ENCODE measurements at places on chromosomes 12 and 14. TPM values are rescaled to one million over a fixed set of nuclear protein-coding genes. Genes with fewer than 3 reads are reported as not detected.

DNA sequence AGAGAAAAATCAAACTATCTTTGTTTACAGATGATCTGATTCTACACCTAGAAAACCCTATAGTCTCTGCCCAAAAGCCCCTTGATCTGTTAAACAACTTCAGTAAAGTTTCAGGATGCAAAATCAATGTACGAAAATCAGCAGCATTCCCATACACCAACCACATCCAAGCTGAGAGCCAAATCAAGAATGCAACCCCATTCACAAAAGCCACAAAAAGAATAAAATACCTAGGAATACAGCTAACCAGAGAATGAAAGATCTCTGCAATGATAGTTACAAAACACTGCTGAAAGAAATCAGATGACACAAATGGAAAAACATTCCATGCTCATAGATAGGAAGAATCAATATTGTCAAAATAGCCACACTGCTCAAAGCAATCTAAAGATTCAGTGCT lies 265.7 kb downstream of the AEBP2 start:
- no peak for DNase-seq

DNA sequence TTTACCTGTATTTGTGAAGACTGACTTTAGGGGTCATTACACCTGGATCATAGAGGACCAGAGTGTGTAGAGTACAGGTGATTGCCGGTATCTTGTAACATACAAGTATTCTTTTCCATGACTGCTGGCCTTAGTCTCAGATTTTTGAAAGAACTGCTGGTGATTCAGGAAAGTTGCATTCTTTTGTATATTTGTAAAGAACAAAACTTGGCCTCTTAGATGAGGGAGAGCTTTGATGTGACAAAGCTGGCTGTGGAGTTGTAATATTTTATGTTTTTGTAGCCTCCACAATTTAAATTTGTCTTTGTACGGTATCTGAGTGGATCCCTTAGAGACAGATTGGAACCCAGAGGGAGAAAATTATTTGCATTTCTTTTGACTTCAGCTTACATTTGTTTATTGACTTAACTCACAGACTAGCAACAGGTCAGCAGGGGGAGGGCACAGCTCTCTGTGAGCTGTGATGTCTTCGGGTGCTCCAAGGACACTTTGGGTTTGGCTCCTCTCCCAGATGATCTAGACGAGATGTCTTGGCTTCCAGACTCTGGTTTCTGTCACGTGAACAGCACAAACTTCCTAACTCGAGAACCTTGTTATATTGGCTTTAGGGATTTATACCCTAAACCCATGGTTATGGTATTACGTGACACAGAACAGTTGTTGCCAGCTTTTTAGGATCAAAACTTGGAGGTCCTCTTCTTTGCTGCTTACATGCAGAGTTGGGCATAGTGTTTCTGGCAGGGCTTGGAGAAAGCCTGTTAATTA lies 65.9 kb downstream of the DAAM1 start:
- DNase-seq = peak; percentile 79

- peak; percentile 25 for DNase-seq
These were observed 14.3 kb upstream of the KRT5 start for GRCh38 chr12:52534482-52534881.

DNA sequence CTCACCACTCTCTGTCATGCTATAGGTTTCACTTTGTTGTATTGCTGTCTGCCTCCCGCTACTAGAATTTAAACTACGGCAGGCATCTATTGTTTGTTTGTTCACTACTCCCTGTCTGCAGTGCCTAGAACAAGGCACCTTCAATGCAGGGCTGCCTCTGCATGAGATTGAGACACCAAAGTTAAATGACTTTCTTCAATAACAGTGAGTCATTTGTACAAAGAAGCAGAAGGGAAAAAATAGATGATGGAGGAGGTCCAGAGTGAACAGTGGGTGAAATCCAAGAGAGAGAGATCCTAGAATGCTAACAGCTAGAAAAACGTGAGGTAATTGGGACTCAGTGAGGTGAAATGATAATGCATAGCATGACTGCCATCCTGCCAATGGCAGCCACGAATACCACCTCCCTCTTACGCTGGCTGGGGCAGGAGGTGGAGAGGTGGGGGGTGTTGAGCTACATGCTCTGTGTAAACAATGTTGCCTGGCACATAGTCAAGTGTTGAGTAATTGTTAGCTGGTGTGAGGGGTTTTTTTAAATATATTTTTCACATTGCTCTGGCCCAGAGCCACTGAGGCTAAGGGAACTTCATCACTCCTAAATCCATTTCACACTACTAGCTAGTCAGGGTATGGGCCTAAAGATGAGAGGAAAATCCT lies 367.6 kb downstream of the RPS29 start:
- no peak for DNase-seq

DNA sequence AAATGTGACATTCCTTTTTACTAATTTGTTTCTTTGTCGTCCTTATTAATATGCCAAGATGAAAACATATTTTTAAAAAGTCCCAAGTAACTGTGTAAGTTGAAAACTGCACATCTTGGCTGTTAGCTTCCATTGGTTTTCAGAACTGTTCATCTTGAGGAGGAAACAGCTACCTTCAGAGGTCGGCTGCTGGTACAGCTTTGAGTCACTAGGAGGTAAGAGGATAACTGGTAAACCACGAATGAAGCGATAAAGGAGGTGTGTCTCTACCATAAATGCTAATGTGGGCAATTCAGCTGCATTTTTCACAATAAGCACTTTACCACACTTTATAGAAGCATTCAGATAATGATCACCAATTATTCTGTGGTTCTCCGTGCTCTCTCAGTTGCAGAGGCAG lies 137.5 kb upstream of the KRAS start:
- no peak for DNase-seq

DNA sequence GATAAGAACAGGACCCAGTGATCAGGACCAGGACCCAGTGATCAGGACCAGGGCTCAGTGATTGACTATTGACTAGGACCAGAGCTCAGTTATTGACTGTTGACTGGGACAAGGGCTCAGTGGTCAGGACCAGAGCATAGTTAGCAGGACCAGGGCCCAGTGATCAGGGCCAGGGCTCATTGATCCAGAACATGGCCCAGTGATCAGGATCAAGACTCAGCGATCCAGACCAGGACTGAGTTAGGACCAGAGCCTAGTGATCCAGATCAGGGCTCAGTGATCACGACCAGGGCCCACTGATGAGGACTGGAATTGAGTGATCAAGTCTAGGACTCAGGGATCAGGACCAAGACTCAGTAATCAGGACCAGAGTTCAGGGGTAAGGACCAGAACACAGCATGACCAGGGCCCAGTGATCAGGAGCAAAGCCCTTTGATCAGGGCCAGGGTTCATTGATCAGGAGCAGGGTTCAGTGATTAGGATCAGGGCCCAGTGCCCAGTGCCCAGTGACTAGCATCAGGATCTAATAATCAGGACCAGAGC lies 176.0 kb downstream of the TMEM121 start:
- DNase-seq = no peak

DNA sequence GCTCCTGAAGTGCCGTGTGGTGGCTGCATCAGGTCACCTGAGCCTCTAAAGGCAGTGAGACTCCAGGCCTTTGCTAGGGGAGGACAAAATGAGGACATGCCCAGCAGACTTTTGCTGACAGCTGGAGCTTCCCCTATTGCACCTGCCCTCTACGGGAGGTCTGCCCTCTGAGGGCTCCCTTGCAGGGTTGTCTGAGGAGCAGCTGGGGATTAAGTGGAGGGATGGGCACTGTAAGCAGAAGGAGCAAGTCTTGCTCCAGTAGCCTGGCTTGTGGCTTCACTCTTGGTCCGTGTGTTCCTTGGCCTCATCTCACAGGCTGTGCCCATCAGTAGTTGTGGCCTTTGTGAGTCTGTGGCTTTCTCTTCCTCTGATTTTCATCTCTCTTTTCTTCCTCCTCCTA lies 66.9 kb upstream of the NRXN3 start:
- DNase-seq = no peak

GRCh38 chr14:74619672-74620131 lies 7.7 kb upstream of the LTBP2 start:
- DNase-seq = peak; percentile 95

GRCh38 chr12:30826276-30826675 lies 71.5 kb upstream of the CAPRIN2 start:
- no peak for DNase-seq

- no peak for DNase-seq
These were observed 312.1 kb downstream of the ITPR2 start for GRCh38 chr12:26520869-26521268.

- DNase-seq = no peak
These were observed 52.8 kb downstream of the FOS start for GRCh38 chr14:75331471-75331870.

DNA sequence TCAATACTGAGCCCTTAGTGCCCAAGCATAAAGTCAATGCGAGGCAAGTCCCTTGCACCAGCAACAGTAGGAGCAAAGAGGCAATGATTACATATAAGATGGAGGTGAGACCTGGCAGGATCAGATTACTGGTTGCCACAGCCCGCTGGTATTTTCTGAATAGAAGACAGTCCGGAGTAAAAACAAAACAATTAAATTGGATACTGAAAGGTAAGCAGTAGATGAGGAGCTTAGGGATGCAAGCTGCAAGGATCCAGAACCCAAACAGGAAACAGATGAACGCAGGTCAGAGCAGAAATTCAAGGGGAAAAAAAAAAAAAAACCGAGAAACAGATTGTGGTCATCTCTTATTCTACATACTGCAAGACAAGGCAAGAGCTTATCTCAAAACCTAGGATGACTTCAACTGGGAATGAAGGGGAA lies 119.6 kb downstream of the MED13L start:
- DNase-seq = no peak

DNA sequence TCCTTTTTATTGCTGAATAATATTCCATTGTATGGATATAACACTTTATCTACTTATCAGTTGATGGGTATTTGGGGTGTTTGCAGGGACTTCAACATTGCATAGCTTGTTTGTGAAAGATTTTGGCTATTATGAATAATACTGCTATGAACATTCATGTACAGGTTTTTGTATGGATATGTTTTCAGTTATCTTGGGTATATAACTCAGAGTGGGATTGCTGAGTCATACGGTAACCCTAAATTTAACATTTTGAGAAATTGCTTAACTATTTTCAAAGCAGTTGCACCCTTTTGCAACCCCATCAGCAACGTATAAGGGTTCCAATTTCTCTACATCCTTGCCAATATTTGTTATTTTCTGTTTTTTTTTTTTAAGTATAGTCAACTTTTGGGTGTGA lies 27.3 kb upstream of the HELB start:
- DNase-seq = no peak

DNA sequence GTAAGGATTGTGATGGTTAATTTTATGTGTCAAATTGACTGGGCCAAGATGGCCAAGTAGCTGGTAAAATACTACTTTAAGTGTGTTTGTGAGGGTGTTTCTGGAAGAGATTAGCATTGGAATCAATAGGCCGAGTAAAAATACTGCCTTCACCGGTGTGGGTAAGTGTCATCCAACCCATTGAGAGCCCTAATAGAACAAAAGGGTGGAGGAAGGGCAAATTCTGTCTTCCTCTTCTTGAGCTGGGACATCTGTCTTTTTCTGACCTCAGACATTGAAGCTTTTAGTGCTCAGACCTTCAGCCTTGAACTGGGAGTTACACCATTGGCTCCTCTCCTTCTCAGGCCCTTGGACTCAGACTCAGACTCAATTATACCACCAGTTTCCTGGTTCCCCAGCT lies 8.0 kb upstream of the ETV6 start:
- no peak for DNase-seq

DNA sequence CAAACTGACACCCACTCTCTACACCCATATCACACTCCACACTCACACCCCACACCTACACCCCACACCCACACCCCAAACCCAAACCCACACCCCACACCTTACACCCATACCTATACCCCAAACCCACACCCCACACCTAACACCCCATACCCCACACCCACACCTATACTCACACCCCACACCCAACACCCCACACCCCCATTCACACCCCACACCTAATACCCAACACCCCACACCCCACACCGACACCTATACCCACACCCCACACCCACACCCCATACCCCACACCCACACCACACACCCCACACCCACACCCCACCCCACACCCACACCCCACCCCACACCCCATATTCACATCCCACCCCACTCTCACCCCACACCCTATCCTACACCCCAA lies 38.5 kb downstream of the TMEM120B start:
- no peak for DNase-seq

DNA sequence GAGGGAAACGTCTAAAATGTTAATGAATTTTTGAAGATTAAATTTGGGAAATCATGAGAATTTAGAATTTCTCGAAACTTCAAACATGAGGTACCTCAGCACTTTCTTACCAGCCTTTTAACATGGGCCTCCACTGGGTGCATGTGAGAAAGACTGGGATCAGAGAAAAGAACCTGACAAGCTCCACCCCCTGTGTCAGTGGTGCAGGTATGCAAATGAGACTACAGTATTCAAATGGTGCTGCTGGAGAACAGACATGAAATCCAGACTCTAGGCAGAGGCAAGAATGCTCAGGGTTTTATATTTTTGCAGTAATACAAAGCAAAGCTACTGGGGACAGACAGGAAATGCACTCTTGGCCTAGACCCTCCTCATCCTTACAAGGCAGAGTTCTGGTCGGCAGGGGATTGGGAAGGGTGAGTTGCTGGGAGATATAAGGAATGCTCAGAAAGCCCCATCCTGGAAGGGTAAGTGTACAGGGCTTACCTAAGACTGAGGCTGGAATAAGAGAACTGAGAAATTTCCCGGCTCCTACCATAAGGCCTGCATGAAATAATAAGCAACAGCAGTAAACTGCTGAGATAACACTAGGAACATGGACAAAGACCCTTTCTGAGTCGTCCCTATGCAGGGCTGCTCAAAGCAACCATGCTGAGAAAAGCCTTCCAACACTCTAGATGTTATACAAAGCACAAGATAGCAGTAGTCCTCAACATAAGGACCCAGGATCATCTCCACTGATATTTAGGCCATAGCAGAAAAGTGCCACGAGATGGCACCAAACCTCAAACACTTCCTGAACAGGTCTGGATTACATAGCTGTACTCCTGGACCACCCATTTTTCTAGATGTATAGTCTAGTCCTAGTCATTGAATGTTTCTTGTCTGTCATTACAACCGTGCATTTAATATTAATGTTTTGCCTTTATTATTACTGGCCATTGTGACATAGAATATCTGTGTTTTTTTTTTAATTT lies 260.8 kb downstream of the RASSF9 start:
- peak; percentile 39 for DNase-seq

DNA sequence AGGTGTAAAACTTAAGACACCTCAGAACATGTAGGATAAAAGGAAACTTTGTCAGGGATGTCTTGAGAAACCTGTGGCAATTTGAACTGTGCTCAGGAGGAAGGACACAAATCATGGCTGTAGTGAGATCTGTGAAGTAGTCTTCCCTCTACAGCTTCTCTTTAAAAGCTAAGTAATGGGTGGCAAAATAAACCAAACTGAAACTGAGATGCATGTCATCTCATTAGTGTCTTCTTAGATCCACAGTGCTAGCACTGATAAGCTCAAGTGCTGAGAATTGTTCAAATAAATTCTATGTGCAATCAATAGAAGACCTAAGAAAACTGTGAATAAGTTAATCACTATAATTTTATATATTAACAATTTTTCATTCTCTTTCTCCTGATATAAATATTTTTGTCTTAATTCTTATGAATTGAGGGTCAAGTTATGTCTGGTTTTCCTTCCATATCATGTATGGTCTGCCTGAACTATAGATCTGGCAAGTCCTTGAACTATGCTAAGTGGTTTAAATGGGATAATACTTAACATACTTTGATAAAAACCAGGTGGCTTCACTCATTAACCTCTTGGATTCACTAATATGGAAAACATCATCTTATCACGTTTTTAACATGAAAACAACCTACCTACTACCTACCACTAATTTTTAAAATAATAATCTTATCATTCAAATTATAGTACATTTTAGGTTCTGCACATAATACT lies 27.2 kb downstream of the SYT1 start:
- no peak for DNase-seq

SERPINA1 gene
- polyA plus RNA-seq = 29.8 TPM

RPL36AL gene
- polyA plus RNA-seq = 576 TPM

STXBP6 gene
- 10.5 TPM for polyA plus RNA-seq

PPP4R4 gene
- polyA plus RNA-seq = not detected

HCAR3 gene
- not detected for polyA plus RNA-seq

MYH6 gene
- 0.67 TPM for polyA plus RNA-seq
